ENCODE measurements at places on chromosomes 5 and 9.
A peak's percentile ranks its signal among the peaks of the same experiment; 100 is the strongest.

DNA sequence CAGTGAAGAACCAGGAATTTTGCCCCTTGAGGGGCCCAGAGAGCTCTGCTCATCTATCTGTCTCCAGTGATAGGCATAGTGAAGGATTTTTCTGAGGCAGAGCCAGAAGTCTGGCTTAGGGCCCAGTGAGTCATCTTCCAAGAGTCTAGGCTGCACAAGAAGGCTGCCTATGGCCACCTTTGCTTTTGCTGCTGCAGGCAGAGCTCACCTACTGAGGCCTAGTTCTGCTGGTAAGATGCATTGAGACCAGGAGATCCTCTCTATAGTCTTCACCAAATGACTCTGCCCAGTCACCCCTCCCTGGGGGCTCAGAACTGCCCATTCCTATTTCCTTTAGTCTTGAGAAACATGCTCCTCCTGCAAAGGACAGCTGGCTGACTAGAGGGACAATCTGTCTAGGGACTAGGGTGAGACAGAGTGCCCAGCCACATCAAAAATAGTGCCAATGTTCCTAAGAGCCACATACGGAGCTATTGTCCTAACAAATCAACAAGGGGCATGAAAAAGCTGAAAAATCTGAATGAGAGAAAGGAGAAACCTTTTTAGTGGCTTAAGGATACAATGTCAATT, 40.3 kb upstream of the CDKN2AIPNL start:
- DNase-seq = peak; percentile 80

- peak; percentile 4 for DNase-seq
These were observed 194.4 kb upstream of the CDKN2B start for GRCh38 chr9:22203371-22204138.

- peak; percentile 34 for DNase-seq
These were observed 784 bp downstream of the NLN start for GRCh38 chr5:65722575-65723403.

GRCh38 chr5:44402084-44402483, 12.9 kb upstream of the FGF10 start:
- no peak for DNase-seq
